ENCODE measurements at places on chromosomes 11 and 22.

GRCh38 chr22:34429314-34429713 is 509.0 kb upstream of the LARGE1 start:
- DNase-seq: peak; percentile 7

GRCh38 chr22:49642331-49642730 is 185.3 kb downstream of the BRD1 start:
- no peak for DNase-seq

DNA sequence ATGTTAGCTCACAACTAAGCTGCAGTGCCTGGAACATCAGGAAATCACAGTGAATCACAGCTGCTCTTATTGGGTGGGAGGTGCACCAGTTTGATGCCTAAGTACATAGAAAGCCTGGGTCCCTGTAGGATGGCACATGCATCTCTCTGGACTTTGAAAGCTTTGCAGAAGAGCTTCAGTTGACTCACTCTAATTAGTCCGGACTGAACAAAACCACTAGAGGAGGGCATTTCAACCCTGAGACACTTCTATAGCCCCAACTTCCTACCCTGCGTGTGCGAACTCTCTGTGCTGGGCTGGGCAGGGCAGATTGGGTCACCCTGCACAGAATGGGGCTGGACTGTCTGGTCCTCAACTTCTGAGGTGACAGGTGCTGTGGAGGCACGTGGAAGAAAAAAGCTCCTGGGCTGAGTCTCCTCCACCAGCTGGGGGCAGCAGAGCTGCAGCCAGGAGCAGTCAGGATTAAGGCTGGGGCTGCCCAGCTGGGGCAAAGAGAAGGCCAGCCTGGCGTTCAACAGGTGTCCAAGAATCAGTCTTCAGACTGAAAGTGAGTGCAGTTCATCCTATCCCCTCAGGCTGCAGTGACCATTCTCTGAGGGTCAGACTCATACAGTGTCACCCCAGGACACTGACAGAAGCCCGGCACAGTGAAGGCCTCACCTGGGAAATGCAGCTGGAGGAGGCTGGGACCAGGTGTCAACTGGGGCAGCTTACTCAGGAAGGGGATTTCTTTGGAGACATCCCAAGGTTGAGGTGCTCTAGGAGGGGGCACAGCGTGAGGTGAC is 22.1 kb downstream of the GGTLC2 start:
- peak; percentile 18 for DNase-seq

GRCh38 chr11:118233377-118233776 is 8.6 kb upstream of the JAML start:
- DNase-seq: no peak

DNA sequence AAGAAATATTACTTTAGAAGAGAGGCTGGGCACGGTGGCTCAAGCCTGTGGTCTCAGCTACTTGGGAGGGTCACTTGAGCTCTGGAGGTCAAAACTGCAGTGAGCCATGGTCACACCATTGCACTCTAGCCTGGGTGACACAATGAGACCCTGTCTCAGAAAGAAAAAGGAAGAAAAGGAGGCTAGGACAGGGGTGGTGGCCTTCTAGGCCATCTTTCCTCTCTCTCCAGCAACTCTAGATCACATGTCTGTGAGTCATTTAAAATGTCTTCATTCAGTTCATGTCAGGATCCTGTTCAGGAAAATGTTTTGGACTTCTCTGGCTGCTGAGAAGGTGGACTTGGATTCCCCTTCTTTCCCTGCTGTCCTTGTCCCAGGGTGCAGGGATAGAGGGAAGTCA is 53.3 kb downstream of the PPFIA1 start:
- DNase-seq: no peak

DNA sequence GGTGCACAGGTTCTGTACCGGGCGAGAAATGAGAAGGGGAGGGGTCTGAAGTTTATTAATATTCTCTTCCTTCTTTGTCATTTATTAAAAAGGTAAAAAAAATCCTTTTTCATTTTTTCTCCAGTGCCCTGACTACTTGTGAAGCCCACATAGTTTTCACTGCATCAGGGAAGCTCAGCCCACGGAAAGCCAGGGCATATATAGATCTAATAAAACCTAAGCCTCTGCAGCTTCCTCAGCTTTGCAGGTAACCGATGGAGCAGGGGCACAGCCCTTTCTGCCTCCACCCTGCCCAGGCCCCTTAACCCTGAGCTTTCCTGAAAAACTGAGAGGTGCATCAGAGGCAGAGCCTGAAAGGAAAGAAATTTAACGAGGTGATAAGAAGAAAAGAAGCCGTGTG is 140.1 kb downstream of the NXPE2 start:
- no peak for DNase-seq

DNA sequence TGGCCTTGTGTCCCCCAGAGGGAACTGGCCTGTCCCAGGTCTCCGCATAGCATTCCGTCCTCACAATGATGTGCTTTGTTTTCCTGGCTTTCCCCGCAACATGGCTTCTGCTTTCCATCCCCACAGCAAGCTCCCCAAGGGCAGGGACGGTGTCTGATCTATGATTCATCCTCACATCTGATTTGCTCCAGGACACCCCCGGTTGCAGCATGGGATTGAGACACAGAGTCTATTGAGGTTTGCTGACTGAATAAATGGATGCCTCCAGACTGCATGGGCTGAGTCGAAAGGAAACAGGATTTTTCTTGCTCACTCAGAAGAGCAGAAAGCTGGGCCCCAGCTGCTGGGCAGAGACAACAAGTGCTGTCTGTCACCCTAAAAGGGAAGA is 40.2 kb downstream of the LMO1 start:
- peak; percentile 24 for DNase-seq

DNA sequence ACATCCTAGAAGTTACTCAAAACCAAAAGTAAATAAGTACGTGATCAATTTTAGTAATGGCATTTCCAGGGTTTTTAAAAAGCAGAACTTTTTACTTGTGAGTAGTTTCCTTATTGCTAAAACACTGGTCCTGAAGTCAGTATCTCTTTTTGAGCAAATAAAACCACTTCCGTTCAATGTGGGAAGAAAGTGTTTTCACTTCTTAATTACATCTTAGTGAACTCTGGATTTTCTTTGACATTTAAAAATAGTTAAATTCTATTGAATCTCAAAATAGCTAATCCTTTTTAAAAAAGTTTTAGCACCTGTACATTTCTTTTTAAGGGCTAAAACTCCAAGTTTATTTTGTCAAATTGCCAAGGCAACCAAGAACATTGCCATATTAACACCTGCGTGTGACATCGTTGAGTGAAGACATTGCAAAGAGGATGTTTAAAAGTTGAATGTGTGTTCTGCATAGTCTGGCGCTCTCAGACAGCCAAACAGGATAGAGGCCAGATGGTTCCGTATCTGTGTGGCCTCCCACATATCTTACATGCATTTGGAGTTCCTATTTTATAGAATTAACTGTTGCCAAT is 17.2 kb upstream of the OR5B21 start:
- DNase-seq: no peak

GRCh38 chr11:42947405-42947804 is 364.4 kb upstream of the API5 start:
- DNase-seq: no peak

GRCh38 chr11:63532799-63533475 is 3.7 kb upstream of the PLAAT4 start:
- DNase-seq: no peak

GRCh38 chr11:62710001-62710345 is 2.5 kb downstream of the GNG3 start:
- peak; percentile 23 for DNase-seq

DNA sequence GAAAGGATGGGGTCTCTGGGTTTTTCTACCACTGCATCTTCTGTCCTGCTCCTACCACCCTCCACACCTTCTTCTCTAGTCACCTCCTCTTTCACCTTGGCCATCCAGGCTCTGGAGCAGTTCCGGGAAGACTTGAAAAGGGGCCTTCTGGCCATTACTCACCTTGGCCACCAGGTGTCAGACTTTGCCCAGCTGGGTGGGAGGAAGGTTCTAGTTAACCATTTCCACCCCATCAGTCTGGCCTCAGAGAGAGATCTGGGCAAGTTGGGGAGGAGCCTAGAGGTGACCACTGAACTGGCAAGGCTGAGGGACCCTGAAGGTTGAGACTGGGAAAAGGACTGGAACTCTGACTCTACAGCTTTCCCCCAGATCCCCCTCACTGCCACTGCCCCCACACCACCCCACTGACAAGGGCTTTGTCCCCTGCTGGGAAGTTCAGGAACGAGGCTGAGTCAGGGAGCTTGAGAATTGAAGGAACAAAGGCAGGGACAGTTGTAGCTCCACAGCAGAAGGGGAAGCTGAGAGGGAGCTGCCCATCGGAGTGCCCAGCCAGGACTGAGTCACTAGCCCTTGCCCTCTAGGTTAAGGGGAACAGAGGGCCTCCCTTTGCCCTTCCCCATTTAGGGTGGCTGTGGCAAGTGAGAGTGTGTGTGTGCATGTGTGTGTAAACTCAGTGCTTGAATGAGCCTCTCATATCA is 3.7 kb upstream of the POLD4 start:
- DNase-seq: peak; percentile 77

- no peak for DNase-seq
Observed at GRCh38 chr11:101715281-101715680, 131.5 kb upstream of the TRPC6 start.

- no peak for DNase-seq
Observed at GRCh38 chr11:88318017-88318416, 19.5 kb downstream of the CTSC start.

DNA sequence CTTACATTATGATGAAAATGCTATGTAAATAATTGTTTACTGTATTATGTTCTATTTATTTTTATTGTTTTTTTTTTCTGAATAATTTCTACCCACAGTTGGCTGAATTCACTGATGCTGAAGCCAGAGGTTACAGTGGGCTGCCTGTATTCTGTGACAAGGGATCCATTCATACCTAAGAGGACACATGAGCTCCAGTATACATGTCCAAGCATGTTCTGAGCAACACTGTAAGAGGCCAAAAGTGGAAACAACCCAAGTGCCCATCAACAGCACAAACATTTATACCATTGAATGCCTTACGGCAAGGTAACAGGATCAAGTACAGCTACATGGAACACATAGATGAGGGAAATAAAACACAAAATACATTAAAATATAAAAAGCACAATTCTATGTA is 1.4 kb upstream of the SRSF8 start:
- DNase-seq: no peak

DNA sequence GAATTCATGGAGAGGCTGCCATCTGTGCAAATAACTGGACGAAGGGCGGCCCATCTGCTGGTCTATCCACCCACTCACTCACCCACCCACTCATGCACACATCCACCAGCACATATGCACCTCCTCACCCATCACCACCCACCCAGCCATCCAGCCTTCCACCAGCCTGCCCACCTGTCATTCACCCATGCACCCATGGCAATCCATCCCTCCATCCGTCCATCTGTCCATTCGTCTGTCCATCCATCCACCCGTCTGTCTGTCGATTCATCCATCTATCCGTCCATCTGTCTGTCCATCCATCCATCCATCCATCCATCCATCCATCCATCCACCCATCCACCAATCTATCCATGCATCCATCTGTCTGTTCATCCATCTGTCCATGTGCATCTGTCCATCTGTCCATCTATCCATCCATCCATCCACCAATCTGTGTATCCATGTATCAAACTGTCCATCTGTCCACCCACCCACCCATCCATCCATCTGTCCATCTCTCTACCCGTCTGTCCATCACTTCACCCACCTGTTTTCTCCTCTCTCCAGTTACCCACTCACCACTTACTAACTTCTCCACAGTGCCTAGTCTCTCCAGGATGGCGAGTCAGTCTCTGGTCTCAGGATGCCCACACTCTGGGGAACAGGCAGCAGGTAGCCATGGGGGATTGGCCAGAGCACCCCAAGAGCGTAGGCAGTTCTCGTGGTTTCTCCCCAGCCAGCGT is 8.9 kb downstream of the TRPM5 start:
- DNase-seq: no peak

GRCh38 chr11:19903620-19904069 is 191.0 kb downstream of the NAV2 start:
- peak; percentile 62 for DNase-seq

DNA sequence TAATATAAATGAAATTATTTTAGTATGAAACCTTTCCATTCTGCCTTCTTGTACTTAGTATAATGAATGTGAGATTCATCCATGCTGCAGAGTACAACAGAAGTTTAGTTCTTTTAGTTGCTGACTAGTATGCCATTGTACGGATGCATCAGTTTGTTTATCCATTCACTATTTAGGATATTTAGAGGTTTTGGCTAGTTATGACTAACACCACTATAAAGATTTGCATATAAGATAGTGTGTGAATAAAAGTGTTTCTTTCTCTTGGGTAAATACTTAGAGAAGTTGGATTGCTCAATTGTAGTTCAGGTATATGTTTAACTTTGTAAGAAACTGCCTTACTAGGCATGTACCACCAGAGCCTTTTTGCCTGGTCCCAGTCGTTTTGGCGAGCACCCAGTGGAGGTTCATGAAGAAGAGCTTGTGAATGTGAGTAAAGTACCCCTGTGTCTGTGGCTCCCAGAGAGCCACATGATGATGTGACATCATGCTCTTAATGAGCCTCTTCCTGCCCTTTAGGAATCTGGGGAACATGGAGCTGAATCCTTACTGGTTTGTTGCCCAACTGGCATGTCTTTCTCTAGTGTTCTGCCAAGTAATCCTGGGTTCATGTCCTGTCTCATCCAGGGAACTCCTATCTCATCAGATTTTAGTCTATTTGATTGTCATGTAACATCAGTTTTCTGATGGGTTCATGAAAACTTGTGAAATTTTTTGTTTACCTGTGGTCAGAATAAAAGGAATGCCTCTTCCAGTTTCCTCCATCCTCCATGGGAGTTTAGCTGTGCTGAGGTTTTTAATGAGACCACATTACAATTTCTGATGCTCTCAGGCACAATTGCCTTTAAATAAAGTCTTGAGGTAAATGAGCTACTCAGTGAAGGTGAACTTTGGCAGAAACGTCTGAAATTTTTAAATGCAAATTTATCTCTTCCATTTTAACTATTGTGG is 234.8 kb downstream of the CASP12 start:
- DNase-seq: no peak

DNA sequence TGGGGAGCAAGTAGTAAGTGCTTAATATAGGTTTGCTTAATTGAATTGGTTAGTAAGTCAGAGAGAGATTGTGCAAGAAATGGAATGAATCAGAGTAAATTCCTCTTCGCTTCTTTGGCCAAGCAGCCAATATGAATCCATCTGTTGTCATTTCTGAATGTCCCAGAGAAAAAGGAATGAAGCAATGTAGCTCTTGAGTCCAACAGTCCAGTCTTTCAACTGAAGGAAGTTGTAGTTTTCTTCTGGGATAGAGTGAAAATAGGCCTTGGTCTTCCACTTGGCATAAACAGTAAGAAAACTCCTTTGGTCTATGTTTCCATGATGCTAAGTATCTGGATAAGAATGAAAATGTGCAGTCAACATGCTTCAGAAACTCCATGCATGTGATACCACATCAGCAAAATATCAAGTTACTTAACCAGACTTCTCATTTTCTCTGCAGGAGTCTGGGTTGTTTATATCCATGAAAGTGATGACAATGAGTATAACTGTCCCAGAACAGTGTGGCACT is 1.8 kb upstream of the FIBIN start:
- DNase-seq: no peak

DNA sequence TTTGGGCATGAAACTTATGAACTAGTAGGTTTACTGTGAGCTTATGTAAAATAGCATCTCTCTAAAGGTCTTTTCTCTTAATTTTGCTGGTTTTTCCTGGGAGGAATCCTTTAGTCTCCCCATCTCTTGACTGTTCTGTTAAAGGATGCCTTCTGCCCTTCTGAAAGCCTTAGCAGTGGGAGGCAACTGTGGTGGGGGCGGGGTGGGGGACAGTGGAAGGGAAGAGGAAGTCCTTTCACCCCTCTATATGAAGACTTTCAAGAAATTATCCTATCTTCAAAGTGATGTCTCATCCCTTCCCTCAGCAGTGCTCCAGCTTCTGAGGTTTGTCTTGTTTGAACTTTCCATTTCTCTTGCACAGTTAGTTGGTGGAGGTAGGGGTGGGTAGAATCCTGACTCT is 73.1 kb downstream of the ELP4 start:
- no peak for DNase-seq
